Chondrocyte (in vitro differentiated cells): ENCODE measurements at places on chromosomes 6 and 20. TPM values are rescaled to one million over a fixed set of nuclear protein-coding genes. Genes with fewer than 3 reads are reported as not detected.

DNA sequence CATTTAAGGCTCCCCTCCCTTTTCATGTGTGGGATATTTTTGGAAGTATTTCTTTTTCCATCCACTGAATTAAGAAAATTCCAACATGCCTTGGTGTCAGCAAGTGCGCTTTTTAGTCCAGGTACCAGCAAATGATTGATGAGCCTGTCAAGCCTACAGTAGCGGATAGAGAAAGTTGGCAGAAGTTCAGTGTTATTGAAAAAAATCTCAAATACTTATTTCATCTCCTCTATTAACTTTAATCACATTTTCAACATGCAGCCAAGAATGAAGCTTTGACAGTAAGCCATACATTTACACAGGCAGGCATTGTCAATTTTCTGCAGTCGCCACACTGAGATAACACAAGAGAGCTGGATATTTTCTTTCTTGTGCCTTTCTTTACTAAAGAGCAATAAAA, 50.4 kb downstream of the BLOC1S5 start:
- peaks cover 2% of the 10 kb centered on the region for H3K36me3 ChIP-seq
- no peak overlapping the region for H3K27ac ChIP-seq
- peaks cover 14% of the 10 kb centered on the region for H3K4me1 ChIP-seq

DNA sequence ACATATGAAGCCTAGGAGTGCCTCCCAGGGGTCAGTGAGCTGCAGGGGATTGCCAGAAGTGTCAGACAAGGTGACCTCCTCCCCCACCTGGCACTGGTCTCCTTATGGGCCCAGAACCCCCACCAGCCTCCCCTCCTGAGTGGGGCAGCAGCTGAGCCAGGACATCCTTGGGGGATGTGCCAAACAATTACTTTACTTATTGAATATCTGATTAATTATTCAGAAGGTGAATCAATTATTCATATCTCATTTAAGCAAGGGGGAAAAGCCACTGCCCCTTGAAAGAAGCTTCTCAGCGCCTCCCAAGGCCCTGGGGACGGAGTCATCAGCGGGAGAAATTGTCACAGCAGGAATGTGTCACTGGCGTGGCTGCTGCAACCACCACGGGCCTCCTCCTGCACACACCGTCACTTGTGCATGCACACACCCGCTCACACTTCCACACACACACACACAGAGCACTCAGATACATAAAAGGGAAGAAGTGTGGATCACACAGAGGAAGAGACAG, 123.4 kb upstream of the MAFB start:
- H3K36me3 ChIP-seq, result no peaks in the 10 kb centered on the region
- H3K27me3 ChIP-seq, result peaks cover 30% of the 10 kb centered on the region
- no peak for DNase-seq
- no peaks in the 10 kb centered on the region for H3K4me1 ChIP-seq

- no peak overlapping the region for H3K27ac ChIP-seq
- no peak overlapping the region for H3K4me3 ChIP-seq
- no peaks in the 10 kb centered on the region for H3K36me3 ChIP-seq
- no peak for DNase-seq
- H3K27me3 ChIP-seq, result no peaks in the 10 kb centered on the region
- no peaks in the 10 kb centered on the region for H3K4me1 ChIP-seq
Observed at GRCh38 chr6:11944111-11944510, 68.0 kb upstream of the HIVEP1 start.

GRCh38 chr6:4351520-4352321, 216.3 kb upstream of the ECI2 start:
- no peaks in the 10 kb centered on the region for H3K27me3 ChIP-seq
- H3K4me3 ChIP-seq, result peak overlapping the region; percentile 59

GRCh38 chr6:105892577-105893262, 193.4 kb upstream of the PRDM1 start:
- no peaks in the 10 kb centered on the region for H3K36me3 ChIP-seq
- H3K4me3 ChIP-seq, result no peak overlapping the region
- H3K27me3 ChIP-seq, result peaks cover 8% of the 10 kb centered on the region

Gene CAGE1
- total RNA-seq, result not detected in 3 replicates

GRCh38 chr6:143963158-143963919, 44.7 kb downstream of the PLAGL1 start:
- H3K4me3 ChIP-seq, result no peak overlapping the region
- no peak for DNase-seq
- no peak overlapping the region for H3K27ac ChIP-seq
- no peaks in the 10 kb centered on the region for H3K27me3 ChIP-seq

Gene NRSN2
- 72.1 to 77.1 TPM (median 73.2 TPM) in 3 replicates for total RNA-seq

GRCh38 chr6:28729501-28730402, 194.0 kb downstream of the TRIM27 start:
- peak overlapping the region; percentile 87 for H3K4me3 ChIP-seq
- peaks cover 41% of the 10 kb centered on the region for H3K27me3 ChIP-seq
- H3K4me1 ChIP-seq, result peaks cover 20% of the 10 kb centered on the region
- H3K27ac ChIP-seq, result peak overlapping the region; percentile 96
- no peak for DNase-seq
- H3K36me3 ChIP-seq, result peaks cover 2% of the 10 kb centered on the region

DNA sequence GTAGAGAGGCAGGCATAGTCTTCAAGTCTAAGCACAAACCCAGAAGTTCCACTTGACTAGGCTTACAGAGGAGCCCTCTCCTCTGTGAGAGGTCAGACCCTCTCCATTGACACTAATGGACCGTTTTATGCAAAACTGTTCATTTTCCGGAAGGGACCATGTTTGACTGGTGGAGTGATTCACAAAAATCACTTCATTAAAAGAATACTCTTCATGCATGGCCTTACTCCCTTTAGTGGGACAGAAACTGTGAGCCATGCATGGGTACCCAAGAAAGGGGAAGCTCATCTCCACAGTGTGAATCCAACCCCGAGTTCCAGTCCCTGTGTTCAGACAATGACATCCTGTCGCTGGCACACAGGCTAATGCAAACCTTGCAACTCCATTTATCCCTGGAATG, 63.2 kb downstream of the OLIG3 start:
- H3K36me3 ChIP-seq, result no peaks in the 10 kb centered on the region
- no peak overlapping the region for H3K4me3 ChIP-seq
- H3K4me1 ChIP-seq, result no peaks in the 10 kb centered on the region
- no peak overlapping the region for H3K27ac ChIP-seq
- no peak for DNase-seq

Gene TMEM170B
- total RNA-seq, result 3.6 to 5.1 TPM (median 3.9 TPM) in 3 replicates

DNA sequence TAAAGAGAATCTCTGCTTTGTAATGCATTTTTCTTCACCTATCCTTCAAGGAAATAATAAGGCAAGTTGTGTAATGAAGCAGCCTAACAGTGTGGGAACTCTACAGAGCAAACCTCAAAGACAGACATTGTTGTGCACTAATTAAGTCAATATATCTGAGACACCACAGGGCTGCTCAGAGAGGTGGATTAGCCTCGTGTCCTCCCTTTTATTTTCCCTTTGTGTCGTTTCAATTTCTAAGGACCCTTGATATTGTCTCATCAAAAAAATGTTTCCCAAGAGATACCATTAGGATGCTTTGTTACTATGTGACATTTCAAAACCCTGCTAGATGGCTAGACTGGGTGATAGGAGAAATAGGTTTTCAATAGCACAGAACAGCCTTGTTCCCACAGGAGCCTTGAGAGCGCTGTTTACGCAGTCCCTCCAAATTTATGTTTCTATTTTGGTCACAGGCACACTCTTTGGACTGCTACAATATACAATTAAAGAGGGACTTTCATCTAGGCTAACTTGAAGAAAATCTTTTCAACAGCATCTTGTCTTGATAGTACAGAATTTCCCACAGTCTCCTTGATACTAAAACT, 23.1 kb downstream of the UBE3D start:
- no peak overlapping the region for H3K27ac ChIP-seq
- DNase-seq, result no peak
- no peak overlapping the region for H3K4me3 ChIP-seq
- peaks cover 2% of the 10 kb centered on the region for H3K36me3 ChIP-seq
- no peaks in the 10 kb centered on the region for H3K27me3 ChIP-seq

- no peak for DNase-seq
- no peak overlapping the region for H3K27ac ChIP-seq
- H3K4me3 ChIP-seq, result no peak overlapping the region
- no peaks in the 10 kb centered on the region for H3K4me1 ChIP-seq
- no peaks in the 10 kb centered on the region for H3K36me3 ChIP-seq
Observed at GRCh38 chr6:145562771-145563615, 172.3 kb downstream of the EPM2A start.

DNA sequence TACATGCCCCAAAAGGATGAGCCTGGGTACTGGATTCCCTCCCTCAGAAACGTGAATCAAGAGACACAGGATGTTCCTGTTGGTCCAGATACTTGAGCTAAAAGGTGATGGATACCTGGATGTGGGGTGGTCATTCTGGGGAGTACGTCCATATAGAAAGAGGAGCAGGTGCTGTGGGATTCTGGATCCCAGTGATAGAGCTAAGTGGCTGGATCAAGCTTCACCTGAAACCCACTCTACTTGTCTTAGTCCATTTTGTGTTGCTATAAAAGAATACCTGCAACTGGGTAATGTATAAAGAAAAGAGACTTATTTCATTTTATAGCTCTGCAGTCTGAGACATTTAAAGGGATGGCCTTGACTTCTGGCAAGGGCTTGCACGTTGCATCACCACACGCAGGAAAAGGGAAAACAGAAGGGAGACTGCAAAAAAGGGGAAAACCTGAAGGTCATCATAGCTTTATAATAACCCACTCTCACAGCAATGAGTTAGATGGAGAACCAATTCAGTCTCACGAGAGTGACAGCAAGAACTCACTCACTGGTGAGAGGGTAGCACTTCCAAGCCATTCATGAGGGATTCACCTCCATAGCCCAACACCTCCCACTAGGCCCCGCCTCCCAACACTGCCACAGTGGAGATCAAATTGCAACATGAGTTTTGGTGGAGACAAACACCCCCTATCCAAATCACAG, 31.2 kb downstream of the RIPOR3 start:
- no peaks in the 10 kb centered on the region for H3K36me3 ChIP-seq
- no peaks in the 10 kb centered on the region for H3K27me3 ChIP-seq
- no peak for DNase-seq
- H3K4me1 ChIP-seq, result peaks cover 23% of the 10 kb centered on the region

DNA sequence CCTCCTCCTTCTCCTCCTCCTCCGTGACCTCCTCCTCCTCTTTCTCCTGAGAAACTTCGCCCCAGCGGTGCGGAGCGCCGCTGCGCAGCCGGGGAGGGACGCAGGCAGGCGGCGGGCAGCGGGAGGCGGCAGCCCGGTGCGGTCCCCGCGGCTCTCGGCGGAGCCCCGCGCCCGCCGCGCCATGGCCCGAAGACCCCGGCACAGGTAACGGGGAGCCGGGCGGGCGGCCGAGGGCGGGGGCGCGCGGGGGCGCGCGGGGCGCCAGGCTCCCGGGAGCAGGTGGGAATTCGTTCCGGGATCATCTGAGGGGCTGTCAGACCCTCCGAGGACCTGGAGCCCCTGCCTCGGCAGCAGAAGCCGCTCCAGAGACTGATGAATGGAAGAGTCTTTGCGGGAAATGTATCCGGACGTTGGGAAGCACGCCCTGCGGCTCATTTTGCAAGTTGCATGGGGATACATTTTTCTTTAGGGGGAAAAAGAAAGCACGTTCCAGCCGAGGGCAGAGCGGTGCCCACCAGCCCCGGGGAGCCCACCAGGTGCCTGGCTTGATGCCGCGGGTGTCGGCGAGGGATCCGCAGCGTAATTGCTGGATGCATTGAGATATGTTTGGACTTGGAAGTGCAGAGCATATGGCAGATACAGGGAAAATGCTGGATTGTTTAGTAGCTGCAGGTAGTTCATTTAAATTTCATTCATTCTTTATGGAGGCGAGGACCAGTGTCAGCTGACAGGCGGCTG, 394 bp downstream of the MYB start:
- H3K4me3 ChIP-seq, result peak overlapping the region; percentile 72
- H3K27ac ChIP-seq, result no peak overlapping the region
- no peaks in the 10 kb centered on the region for H3K36me3 ChIP-seq
- peaks cover 27% of the 10 kb centered on the region for H3K4me1 ChIP-seq
- peaks cover 11% of the 10 kb centered on the region for H3K27me3 ChIP-seq

DNA sequence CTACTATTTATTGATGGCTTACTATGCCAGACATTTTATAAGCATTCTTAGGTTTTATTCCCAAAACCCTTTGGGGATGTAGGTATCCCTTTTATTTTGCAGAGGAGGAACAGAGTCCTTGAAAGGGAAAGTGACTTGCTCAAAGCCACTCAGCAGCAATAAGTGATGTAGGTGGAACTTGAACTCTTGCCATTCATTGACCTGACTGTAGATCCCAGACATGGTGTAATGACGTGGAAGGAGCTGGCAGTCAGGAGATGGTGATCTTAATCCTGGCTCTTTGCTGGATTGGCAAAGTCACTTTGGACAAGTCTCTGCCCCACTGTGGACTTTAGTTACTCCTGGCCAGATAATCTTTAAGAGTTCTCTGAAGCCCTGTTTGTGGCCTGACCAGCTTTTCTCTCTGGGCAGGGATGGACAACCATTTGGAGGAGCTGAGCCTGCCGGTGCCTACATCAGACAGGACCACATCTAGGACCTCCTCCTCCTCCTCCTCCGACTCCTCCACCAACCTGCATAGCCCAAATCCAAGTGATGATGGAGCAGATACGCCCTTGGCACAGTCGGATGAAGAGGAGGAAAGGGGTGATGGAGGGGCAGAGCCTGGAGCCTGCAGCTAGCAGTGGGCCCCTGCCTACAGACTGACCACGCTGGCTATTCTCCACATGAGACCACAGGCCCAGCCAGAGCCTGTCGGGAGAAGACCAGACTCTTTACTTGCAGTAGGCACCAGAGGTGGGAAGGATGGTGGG, 1.6 kb downstream of the DBNDD2 start:
- no peak overlapping the region for H3K4me3 ChIP-seq
- peaks cover 19% of the 10 kb centered on the region for H3K36me3 ChIP-seq
- no peaks in the 10 kb centered on the region for H3K27me3 ChIP-seq
- peaks cover 19% of the 10 kb centered on the region for H3K4me1 ChIP-seq

GRCh38 chr6:43673444-43674084, 14.0 kb downstream of the MRPS18A start:
- no peaks in the 10 kb centered on the region for H3K27me3 ChIP-seq
- no peak for DNase-seq
- H3K27ac ChIP-seq, result no peak overlapping the region

DNA sequence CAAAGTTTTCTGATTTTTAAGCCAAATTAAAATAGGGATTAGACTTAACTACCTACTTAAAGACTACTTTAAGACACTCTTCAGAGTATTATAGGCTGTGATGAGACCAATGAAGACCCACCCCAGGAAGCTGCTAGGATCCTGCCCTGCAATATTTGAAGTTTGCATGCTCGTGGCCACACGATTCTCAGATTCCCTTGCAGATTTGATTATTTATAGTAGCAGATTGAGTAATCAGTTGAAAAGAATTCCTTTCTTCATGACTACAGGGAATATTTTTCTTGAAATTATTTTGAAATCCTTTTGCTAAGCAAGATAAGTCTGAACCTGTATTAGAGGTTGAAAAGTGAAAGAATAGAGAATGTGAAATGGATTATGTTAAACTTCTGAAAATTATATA, 122.3 kb downstream of the B3GAT2 start:
- no peaks in the 10 kb centered on the region for H3K27me3 ChIP-seq
- H3K4me1 ChIP-seq, result peaks cover 16% of the 10 kb centered on the region
- no peak overlapping the region for H3K27ac ChIP-seq
- DNase-seq, result no peak

Gene C20orf144
- 0.10 to 0.17 TPM in 2 of 3 replicates, not detected in the other for total RNA-seq

DNA sequence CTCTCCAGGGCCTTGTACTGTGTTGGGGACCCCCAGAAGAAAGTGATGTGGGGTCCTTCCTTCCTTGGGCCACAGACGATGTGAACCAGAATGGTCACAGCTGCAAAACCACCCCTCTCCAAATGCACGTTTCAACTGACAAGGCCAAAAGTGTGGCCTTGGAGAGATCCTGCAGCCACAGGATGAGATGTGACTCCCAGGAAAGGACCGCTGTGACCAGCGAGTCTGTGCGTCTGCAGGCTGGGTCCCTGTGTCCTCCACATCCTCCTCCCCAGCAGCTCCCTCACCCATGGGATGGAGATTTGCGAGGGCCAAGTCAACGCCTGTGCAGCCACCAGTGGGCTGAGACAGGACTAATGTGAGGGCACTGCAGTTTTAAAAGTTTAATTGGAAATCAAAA, 247.0 kb downstream of the ERMARD start:
- DNase-seq, result no peak
- H3K4me1 ChIP-seq, result peaks cover 12% of the 10 kb centered on the region
- no peaks in the 10 kb centered on the region for H3K27me3 ChIP-seq
- no peak overlapping the region for H3K27ac ChIP-seq

Gene CD24
- 1.3 to 2.8 TPM (median 1.8 TPM) in 3 replicates for total RNA-seq
